Cardiac muscle cell (in vitro differentiated cells and primary cell): ENCODE measurements at places on chromosomes 3 and 15.

GRCh38 chr15:65653801-65654521, 32.2 kb downstream of the SLC24A1 start:
- no peak overlapping the region for H3K27ac ChIP-seq
- DNase-seq, result no peak
- H3K4me1 ChIP-seq, result peaks cover 20% of the 10 kb centered on the region

DNA sequence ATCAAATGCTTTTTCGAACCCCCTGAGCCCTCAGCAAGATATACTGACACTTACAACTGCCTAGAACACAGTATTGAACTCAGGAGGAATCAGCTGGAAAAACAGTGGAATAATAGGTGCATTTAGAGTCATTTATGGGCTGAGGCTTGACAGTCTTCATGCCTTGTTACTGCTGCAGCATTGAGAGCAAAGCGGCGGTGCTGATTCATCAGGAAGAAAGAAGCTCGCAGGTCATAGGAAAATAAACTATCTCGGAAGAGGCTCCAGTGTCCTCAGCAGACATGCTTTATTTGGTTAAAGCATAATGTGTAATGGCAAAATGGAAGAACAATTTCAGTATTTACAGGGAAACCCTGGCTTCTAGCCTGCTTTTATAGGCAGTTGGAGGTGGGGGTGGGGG, 30.1 kb upstream of the NEO1 start:
- H3K4me3 ChIP-seq, result no peak overlapping the region
- peaks cover 14% of the 10 kb centered on the region for H3K4me1 ChIP-seq

GRCh38 chr3:175980486-175981090, 1121.5 kb downstream of the NAALADL2 start:
- H3K4me1 ChIP-seq, result no peaks in the 10 kb centered on the region
- no peak for DNase-seq
- no peak overlapping the region for H3K27ac ChIP-seq
- no peak overlapping the region for H3K4me3 ChIP-seq

DNA sequence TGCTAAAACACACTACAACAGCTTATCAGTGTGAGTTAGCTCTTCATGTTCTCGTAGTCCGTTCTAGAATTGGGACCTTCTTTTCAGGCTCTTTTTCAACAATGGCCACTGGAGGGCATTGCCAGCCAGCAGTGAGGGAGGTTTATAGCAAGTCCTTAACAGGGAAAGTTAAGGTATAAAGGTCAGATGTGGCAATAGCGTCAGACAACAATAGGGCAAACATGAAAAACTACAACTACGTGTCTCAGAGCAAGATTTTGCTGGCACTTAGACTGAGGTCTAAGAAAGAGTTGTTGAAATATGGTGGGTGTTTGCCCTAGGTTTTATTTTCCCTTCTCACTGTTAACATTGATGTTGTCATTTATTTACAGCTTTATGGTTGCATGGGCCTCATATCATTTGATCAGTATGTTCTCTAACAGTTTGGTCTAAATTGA, 161.4 kb downstream of the GMNC start:
- peak; percentile 71 for DNase-seq
- H3K36me3 ChIP-seq, result no peaks in the 10 kb centered on the region
- H3K4me1 ChIP-seq, result no peaks in the 10 kb centered on the region

- no peaks in the 10 kb centered on the region for H3K27me3 ChIP-seq
- DNase-seq, result no peak
- H3K36me3 ChIP-seq, result peaks cover 53% of the 10 kb centered on the region
- H3K4me3 ChIP-seq, result no peak overlapping the region
These were observed 13.2 kb upstream of the CCDC13 start for GRCh38 chr3:42786212-42786611.

DNA sequence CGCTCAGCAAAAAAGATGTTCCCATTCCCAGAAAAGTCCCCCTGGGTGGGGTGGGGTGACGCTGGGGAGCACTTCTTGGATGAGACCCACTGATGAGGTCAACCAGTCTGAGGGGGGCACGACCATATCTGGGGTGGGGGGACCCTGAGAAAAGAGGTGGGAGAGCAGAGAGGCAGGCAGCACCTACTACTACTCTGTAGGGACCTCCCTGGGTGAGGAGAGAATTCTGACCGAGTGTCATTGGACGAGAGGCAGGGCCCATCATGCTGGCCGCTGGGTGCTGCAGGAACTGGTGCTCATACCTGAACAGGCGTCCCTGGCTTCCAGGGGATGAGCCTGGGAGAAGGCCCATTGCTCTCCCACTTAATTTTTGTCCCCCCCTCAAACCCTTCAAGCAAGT, 158.8 kb downstream of the KLF13 start:
- H3K4me3 ChIP-seq, result no peak overlapping the region
- no peak overlapping the region for H3K27ac ChIP-seq
- no peak for DNase-seq
- H3K36me3 ChIP-seq, result no peaks in the 10 kb centered on the region
- peaks cover 55% of the 10 kb centered on the region for H3K27me3 ChIP-seq
- no peaks in the 10 kb centered on the region for H3K4me1 ChIP-seq

- no peaks in the 10 kb centered on the region for H3K36me3 ChIP-seq
- H3K27ac ChIP-seq, result no peak overlapping the region
- no peaks in the 10 kb centered on the region for H3K4me1 ChIP-seq
These were observed 405.8 kb downstream of the IGSF11 start for GRCh38 chr3:118628704-118629341.

GRCh38 chr3:143306407-143306806, 186.8 kb downstream of the CHST2 start:
- no peak overlapping the region for H3K4me3 ChIP-seq
- H3K4me1 ChIP-seq, result peaks cover 15% of the 10 kb centered on the region
- H3K27me3 ChIP-seq, result no peaks in the 10 kb centered on the region
- no peak for DNase-seq
- H3K36me3 ChIP-seq, result no peaks in the 10 kb centered on the region
- no peak overlapping the region for H3K27ac ChIP-seq

DNA sequence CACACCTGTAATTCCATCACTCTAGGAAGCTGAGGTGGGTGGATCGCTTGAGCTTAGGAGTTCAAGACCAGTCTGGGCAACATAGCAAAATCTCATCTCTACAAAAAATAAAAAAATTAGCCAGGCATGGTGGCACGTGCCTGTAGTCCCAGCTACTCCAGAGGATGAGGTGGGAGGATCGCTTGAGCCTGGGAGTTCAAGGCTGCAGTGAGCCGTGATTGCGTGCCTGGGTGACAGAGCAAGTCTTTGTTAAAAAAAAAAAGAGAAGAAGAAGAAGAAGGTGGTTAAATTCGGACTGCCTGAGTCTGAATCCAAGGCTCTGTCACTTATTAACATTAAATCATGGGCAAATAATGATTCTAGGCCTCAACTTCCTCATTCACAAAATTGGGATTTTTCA, 51.0 kb downstream of the EOMES start:
- H3K36me3 ChIP-seq, result no peaks in the 10 kb centered on the region
- H3K4me1 ChIP-seq, result no peaks in the 10 kb centered on the region
- no peaks in the 10 kb centered on the region for H3K27me3 ChIP-seq
- no peak for DNase-seq
- no peak overlapping the region for H3K27ac ChIP-seq
- H3K4me3 ChIP-seq, result no peak overlapping the region

DNA sequence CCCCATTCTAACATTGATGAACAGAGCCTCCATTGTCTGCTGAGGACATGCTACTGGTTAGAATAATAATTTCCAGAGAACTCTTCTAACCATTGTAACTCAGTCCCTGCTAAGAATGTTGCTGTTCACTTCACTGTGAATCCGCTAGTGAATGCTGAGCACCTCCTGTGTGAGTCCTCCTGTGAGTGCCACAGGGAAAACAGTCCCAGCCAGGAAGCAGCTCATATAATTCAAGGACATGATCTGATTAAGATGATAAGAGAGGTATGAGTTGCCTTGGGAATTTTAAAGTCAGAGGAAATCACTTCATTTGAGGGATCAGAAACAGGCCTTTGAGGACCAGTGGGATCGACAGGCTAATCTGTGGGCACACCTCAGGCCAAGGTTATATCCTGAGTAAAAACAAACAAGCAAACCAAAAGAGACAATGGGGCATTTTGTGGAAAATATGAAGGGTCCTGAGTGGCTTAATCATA, 33.9 kb upstream of the GPR160 start:
- H3K27me3 ChIP-seq, result no peaks in the 10 kb centered on the region
- DNase-seq, result no peak
- no peaks in the 10 kb centered on the region for H3K36me3 ChIP-seq
- H3K4me1 ChIP-seq, result no peaks in the 10 kb centered on the region
